ENCODE measurements at places on chromosomes 1 and 21. TPM values are rescaled to one million over a fixed set of nuclear protein-coding genes. Genes with fewer than 3 reads are reported as not detected.
A peak's percentile ranks its signal among the peaks of the same experiment; 100 is the strongest.

The SLC37A1 gene
- 6.9 TPM for total RNA-seq

The ILDR2 gene
- under 0.01 TPM for total RNA-seq

The PLA2G5 gene
- 2.9 TPM for total RNA-seq

DNA sequence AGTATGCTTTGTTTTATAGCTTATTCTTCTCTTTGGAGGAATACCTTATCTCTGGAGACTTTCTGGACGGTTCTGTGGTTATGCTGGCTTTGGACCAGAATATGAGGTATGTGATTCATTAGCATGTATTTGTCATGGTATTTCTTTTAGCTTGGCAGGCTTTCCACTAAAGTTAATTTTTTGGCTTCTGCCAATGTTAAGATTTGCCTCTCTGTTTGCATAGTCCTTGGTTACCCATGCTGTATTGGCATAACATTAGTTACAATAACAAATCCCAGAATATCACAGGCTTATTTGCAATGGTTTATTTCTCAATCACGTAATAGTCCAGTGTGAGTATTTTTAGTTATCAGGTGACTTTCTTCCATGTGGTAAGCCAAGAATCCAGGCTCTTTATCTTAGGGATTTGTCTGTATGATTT is 9.7 kb downstream of the ZMPSTE24 start:
- H3K27ac ChIP-seq = peak overlapping the region; percentile 98
- H3K36me3 ChIP-seq = peaks cover 55% of the 10 kb centered on the region
- DNase-seq = peak; percentile 89
- peaks cover 38% of the 10 kb centered on the region for H3K4me1 ChIP-seq

GRCh38 chr1:112493351-112493750 is 15.4 kb upstream of the WNT2B start:
- no peak overlapping the region for H3K4me3 ChIP-seq
- no peak for DNase-seq
- H3K27ac ChIP-seq = no peak overlapping the region
- H3K4me1 ChIP-seq = no peaks in the 10 kb centered on the region

Data from osteoblast (primary cell).